NCI-H2081 (cell line): ENCODE measurements at places on chromosomes 16 and 17.

DNA sequence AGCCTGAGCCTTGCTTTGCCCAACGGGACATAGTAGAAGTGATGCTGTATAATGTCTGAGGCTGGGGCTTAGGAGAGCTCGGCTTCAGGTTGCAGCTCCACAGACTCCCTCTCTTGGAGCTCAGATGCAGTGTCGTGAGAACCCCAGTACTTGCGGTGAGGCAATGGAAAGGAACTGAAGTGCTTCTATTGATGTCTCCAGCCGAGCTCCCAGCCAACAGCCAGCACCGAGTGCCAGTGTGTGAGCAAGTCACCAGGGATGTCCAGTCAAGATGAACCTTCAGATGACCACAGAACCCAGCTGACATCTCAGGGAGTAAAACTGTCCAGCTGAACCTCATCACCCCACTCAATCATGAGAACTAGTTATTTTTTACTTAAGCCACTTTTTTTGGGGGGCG lies 268.1 kb downstream of the IRF8 start:
- DNase-seq = no peak

DNA sequence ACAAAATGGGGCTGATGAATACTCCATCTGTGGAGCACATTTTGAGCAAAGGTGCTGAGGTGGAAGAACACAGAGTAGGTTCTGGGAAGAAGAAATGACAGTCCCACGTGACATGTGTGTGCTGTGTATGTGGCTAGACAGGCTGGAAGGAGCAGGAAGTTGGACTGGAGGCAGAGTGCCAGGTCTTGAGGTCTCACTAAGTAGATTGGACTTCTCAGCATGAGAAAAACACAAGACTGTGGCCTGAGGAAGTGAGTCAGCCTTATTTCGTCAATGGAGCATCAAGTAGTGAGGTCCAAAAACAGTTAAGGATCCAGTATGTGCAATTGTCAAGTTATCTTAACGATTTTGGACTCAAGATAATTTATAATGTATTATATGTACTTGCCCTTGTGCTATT lies 736.5 kb downstream of the KCNJ2 start:
- no peak for DNase-seq

- no peak for DNase-seq
Measured at GRCh38 chr17:2695243-2695960, 16.2 kb downstream of the CLUH start.

- no peak for DNase-seq
Measured at GRCh38 chr16:67936880-67937605, 393 bp upstream of the PSMB10 start.

- DNase-seq = no peak
Measured at GRCh38 chr17:3875317-3875716, 17.5 kb downstream of the CAMKK1 start.
